Activated naive CD8-positive, alpha-beta T cell treated with anti-CD3 and anti-CD28 coated beads, Interleukin-2, amount 10 ng/mL, durations not matched to agents 7 days and 5 days (primary cell): ENCODE measurements at places on chromosomes 6 and 20. TPM values are rescaled to one million over a fixed set of nuclear protein-coding genes. Genes with fewer than 3 reads are reported as not detected.

- DNase-seq = no peak
Observed at GRCh38 chr20:53891306-53891894, 179.0 kb downstream of the BCAS1 start.

DNA sequence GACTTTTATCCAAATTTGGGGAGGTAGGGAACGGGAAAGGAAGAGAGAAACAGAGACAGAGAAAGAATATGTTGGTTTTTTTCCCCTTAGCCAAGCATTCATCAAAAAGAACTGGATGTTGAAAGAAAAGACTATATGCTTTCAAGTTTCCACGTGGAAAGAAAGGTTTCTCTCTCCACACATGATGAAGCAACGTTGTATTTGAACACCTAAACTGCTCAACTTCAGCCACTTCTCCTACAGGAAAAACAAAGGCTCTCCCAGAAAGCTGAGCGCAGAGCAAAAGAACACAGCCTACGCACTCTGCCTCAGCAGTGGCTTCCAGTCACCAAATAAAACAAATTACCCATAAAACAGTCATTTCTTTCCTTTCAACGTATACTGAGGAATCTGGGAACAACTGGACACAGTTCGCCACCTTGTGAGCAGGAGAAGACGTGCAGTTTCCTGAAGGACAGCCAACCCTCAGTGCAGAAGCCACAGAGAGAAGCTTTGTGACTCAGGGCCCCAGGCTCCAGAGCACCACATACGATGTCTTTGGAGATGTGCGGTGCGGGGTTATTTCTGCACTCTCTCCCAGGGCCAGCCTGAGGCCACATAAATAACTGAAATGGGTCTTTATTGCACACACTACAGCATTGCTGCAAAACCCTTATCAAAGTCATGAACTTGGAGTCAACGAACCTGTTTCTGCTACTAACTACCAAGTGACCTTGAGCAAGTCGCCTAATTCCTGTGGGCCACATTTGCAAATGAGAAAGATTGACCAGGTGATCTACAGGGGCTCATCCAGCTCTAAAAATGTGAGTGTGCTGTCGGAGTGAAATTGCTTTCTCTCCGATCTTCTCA is 10.1 kb downstream of the IL17F start:
- no peak for DNase-seq

The HRH3 gene
- not detected for total RNA-seq

GRCh38 chr6:19231878-19232561 is 605.1 kb upstream of the ID4 start:
- DNase-seq = no peak

GRCh38 chr20:55054453-55054852 is 579.1 kb downstream of the DOK5 start:
- no peak for DNase-seq

The MOG gene
- not detected for total RNA-seq

DNA sequence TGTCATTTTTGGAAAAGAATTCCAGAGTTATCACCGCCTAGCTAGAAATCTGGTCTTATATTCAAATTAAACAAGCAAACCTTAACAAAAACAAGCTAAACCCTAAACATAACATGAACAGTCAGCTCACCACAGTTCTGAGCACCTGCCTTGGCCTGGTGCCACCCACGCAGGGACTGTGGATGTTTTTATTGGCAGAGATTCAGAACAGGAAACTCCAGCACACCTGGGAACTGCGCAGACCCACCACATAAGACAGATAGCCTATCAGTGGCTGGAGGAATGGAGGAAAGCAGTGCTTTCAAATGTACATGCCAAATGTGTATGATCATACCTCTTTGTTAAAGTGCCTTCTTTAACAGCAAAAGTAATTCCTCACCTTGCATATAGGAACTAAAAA is 8.9 kb downstream of the SLC16A10 start:
- no peak for DNase-seq

DNA sequence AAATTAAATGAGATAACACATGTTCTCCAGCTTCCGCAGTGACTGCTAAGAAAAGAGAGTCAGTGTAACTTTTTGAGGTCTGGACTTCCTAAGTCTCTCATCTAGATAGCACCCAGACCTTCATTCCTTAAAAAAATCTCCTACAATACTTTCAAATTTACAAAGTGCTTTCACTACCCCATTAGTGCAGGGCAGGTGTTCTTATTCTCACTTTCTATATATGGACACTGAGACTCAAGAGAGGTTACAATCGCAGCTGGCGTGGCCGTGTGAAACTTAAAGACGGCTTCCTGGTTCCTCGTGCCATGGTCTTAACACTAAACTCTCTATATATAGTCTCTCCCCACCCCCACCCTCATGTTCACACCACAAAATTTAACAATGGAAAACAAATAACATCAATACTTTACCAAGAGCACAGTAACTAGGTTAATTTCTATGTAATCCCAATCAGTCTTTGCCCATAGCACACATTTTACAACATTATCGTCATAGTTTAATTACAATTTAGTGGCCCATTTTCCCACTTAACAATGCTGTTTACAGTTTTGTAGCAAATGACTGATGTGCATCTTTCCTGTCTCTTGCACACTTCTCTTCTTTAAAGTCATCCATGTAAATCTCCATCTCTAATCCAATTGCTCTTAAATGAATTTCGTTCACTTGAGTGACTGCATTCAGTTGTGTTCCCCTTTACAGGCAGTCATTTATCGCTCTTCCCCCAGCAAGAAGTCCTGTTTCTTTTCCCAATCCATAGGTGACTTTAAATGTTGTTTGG is 78.8 kb upstream of the ARID1B start:
- no peak for DNase-seq

The LPA gene
- total RNA-seq = not detected

DNA sequence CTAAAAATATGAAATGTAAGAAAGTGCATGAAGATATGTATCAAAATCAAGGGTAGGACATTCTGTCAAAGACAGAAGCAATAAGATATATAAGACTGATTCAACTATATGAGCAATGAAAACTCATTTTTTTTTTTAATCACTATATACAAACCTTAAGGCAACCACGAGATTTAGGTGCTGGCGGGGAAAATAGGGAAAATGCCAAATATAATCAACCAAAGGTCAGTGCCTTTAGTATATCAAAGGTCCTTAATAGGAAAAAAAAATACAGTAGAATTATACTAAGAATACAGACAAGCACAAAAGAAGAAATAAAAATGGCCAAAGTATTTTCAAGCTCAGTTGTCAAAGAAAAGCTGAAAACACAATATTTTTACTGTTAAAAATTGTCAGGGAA is 24.1 kb downstream of the SUPT3H start:
- no peak for DNase-seq

The BCAS4 gene
- total RNA-seq = 35.0 TPM

DNA sequence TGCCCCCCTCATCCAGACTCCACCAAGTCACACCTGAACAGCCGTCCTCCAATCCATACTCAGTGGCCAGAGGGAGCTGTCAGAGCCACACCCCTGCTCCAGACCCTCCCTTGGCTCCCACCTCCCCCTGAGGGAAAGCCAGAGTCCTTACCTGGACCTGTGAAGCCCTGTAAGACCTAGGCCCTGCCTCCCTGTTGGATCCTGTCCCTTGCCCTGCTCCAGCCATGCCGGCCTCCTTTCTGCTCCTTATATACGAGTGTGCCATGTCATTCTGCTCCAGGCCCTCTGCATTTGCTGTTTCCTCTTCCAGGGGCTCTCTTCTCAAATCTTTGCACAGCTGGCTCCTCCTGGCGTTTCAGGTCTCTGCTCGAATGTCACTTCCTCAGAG is 100.3 kb upstream of the MYL9 start:
- DNase-seq = no peak

GRCh38 chr6:144365271-144365670 is 80.1 kb downstream of the UTRN start:
- no peak for DNase-seq

DNA sequence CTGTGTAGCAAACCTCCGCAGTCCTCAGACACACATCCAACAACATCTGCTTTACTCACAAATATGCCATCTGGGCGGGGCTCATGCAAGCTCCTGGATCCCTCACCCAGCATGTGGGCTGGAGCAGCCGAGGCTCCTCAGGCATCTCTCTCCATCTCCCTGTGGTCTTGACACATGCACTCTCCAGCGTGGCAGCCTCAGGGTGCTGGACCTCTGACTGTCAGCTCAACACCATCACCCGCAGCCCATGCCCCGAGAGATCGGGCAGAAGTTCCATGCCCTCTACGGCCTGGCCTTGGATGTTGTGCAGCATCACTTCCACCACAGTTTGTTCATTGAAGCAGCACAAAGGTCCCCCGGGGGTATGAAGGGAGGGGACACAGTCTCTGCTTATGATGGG is 32.6 kb upstream of the CD93 start:
- no peak for DNase-seq

DNA sequence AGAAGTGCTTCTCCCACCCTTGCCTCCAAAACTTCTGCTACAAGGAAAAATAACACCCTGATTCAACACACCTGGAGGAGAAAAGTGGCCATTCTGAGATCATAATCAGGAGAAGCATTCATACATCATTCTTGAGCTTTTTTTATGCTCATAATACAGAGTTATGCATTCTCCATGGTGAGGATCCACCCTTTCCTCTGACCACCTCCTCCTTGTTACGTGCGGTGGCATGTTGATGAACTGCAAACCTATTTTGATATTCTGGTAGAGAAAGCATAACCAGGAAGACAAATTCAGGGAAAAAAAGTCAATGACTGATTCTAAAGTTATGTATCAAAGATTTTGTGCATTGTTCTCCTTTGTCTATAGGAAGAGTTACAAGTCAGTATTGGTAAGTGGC is 169.8 kb downstream of the KLHL32 start:
- DNase-seq = no peak

DNA sequence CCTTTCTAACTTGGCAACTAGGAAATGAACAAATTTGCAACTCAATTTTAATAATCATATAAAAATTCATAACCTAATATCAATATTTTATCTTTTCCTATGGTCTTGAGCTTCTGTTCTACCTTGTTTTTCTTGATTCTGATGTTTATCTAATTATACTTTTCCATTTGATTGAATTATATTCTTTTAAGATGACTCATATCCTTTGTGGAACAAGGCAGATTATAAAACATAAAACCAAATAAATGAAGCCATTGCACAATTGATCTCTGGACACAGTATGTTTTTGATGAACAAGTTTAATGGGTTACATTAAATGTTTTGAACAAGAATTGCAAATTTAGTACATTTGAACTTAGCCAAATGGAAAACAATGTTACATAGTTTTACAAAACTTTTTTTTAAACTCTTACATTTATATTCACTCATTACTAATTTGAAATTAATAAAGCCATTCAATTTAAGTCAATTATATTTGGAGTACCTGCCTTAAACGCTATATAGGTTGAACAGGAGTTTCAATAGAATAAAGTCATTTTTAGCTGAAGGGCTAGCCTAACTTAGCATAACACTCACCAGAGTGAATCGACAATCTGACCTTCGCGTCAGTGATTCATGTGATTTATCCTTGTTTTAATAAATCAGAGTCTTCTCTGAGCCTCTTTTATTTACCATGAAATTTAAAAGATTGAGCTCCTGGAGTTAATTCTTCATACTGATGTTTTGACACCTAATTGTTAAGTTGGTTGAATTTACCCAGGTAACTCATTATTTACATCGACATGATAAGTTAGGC is 3.8 kb downstream of the NCOA7 start:
- no peak for DNase-seq

DNA sequence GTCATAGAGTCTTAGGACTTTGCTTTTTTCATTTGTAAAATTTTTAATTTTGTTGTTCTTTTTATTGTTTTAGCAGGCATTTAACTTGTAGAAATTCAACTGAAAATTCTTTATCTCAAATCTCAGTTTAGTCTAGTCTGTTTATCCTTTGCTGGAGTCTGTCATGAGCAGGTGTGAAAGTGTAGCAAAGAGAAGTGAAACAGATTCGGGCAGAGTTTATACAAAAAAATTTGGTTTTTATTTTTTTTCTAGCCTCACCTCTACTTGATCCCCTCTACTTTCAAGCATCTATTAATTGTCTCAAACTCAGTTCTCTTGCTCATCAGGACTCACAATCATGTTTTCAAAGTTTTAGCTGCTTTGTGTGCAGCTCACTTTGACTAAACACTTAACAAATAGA is 655.2 kb downstream of the HDGFL1 start:
- DNase-seq = no peak

DNA sequence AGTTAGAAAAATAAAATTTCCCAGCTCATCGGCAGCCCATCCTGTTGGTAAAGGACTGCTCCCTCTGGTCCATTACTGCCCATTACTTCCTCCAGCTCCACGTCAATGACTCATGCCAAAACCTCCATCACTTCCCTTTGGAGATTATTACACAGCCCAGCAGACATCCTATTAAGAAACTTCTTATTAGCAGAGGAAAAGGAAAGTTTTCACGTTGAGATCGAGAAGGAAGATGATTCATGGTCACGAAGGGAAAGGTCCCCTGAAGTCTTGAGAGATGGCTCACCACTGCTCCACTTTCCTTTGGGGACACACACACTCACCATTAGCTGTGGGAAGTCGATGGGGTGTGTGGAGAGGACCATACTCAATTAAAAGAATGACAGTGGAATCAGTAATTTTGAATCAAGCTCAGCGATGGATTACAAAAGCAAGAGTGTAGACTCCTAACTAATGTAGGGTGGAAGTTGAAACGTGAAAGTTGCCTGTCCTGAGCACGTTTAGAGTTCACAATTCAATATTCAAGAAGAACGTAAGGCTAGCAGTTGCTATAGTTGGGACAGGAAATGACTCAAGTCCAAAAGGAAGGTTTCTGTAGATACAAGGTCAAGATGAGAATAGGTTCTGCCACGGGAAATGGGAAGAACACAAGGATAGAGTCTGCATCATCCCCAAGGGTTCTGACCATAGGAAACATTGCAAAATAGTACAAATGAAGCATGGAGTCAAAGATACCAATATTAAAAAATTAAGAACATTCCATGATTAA is 21.6 kb downstream of the SASH1 start:
- no peak for DNase-seq

The AAR2 gene
- total RNA-seq = 22.5 TPM

The RAET1E gene
- total RNA-seq = not detected

DNA sequence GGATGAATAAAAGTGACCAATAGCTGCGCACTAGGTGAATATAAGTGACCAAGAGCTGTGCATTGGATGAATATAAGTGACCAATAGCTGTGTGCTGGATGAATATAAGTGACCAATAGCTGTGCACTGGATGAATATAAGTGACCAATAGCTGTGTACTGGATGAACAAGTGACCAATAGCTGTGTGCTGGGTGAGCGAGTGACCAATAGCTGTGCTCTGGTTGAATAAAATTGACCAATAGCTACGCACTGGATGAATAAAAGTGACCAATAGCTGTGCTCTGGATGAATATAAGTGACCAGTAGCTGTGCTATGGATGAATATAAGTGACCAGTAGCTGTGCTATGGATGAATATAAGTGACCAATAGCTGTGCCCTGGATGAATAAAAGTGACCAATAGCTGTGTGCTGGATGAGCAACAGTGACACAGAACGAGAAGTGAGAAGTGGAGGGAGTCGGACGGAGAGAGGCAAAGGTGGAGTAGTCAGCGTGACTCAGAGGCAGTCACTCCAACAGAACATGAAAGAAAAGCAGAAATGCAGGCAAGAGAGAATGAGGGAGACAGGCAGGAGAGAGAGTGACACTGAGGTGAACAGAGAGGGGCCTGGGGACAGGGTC is 38.5 kb downstream of the RBM38 start:
- no peak for DNase-seq

The SGK2 gene
- total RNA-seq = 0.53 TPM

- DNase-seq = no peak
Observed at GRCh38 chr6:56771189-56771588, 128.5 kb upstream of the DST start.

- DNase-seq = no peak
Observed at GRCh38 chr20:58864346-58864745, 11.8 kb downstream of the GNAS start.

- no peak for DNase-seq
Observed at GRCh38 chr20:33671573-33672288, 2.5 kb downstream of the NECAB3 start.

- DNase-seq = no peak
Observed at GRCh38 chr6:110170081-110170480, 9.4 kb downstream of the WASF1 start.

The CGA gene
- total RNA-seq = not detected
